Activated gamma-delta T cell treated with anti-CD3 and anti-CD28 coated beads, Interleukin-2, amount 50 U/mL, for 16 hours (primary cell): ENCODE measurements at places on chromosomes 7 and 10.

- DNase-seq = no peak
Observed at GRCh38 chr7:3297105-3297819, 3.8 kb upstream of the SDK1 start.

GRCh38 chr10:133127291-133128125 lies 32.5 kb upstream of the KNDC1 start:
- no peak for DNase-seq

DNA sequence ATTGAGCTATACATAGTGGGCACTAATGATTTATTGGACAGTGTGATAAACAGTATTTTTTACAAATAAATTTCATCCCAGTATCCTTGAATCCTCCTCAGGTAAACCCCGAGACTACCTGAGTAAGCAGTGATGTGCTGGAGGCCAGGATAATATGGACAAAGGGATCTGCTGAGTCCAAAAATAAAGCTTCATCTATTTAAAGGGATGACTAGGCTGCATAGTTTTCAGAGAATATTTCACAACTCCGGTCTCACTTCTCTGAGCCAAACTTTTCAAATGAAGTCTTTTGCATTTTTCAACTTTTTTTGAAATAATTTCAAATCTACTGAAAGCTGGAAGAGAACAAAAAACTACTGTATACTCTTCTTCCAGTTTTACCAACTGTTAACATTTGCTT lies 2.5 kb downstream of the ACTR3B start:
- DNase-seq = no peak

DNA sequence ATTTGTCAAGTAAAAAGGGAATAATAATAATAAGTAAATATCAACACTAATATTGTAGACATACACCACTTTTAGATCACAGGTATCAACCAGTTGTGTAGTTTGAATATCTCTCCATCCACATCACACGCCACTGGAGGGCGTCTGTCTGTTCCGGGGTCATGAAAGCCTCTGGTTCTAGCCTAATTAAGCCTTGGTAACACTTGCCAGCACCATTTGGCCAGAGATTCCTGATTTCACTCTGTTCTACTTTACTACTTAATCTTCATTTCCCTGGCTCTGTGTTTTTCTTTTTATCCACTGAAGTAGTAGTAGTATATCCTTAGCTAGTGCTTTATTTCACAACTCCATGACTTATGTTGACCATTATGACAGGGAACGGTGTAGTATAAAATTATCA lies 285.6 kb upstream of the POM121L12 start:
- no peak for DNase-seq

DNA sequence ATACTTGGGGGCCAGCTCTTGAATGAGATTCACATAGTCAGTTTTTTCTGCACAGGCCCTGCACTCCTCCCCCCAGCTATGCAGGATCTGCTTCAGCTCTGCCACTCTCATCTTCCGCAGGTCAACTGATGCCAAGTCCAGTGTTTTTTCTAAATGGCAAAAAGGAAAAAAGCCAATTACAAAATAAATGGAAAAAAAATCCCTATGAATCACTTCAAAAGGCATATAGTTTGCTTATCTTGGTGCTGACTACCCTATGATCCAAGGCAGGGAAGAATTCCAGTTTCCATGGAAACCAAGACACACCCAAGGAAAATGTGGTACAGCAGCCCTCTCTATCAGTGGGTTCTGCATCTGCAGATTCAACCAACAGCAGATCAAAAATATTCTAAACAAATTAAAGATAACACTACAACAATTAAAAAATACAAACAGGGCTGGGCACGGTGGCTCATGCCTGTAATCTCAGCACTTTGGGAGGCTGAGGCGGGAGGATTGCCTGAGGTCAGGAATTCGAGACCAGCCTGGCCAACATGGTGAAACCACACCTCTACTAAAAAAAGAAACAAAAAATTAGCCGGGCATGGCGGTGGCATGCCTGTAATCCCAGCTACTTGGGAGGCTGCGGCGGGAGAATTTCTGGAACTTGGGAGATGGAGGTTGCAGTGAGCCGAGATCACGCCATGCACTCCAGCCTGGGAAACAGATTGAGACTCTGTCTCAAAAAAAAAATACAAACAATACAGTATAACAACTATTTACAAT lies 17.6 kb downstream of the CDNF start:
- no peak for DNase-seq

- DNase-seq = no peak
Observed at GRCh38 chr10:38072552-38072951, 21.6 kb upstream of the ZNF37A start.

GRCh38 chr10:1516492-1517165 lies 220.7 kb downstream of the ADARB2 start:
- no peak for DNase-seq

DNA sequence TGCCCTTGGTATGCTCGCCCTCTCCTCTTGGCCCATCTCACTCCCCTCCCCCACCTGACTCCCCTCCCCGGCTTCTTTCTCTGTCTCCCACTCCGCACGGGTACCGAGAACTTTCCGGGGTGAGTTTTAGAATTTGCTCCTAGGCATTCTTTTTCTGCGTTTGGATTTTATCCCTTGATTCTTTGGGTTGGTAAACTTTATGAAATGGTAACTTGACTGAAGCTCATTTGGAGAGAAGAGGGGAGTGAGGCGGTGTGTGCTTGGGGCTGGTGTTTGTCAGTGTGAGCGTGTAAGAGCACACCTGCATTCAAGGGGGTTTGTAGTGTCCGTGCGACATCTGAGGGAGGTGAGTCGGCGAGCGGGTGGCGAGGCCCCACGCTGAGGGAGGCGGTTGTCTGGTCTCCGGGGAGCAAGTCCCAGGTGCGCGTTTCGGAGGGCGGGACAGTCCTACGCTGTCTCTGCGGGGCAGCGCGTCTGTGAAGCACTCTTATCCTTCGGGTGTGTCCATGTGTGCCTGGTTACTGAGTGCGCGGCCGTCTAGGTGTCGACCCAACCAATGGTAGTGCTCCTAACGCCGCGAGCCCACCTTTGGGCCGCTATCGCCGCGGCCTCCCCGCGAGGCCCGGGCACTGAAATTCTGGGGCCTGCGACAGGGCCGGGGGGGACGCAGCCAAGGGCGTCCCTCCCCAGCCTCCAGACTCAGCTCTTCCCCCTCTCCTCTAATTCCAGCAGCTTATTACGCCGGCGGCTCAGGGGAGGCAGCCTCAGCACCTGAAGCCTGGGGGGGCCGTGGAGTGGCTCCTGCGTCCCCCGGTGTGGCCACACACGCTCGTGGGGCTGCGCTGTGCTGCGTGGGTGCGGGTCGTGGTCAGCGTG lies 2.6 kb upstream of the ZNF503 start:
- DNase-seq = no peak

GRCh38 chr7:117269886-117270285 lies 53.0 kb downstream of the WNT2 start:
- no peak for DNase-seq

DNA sequence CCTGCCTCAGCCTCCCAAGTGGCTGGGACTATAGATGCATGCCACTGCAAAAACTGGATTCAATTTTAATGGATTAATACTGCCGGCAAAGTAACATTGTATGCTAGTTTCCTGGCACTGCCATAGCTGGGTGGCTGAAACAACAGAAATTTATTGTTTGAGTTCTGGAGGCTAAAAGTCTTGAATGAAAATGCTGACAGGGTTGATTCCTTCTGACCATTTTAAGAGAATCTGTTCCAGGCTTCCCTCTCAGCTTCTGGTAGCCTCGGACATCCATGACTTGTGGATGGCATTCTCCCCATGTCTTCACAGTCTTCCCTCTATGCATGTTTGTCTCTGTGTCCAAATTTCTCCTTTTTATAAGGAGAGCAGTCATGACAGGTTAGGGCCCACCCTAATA lies 87.3 kb upstream of the ARID5B start:
- DNase-seq = no peak

DNA sequence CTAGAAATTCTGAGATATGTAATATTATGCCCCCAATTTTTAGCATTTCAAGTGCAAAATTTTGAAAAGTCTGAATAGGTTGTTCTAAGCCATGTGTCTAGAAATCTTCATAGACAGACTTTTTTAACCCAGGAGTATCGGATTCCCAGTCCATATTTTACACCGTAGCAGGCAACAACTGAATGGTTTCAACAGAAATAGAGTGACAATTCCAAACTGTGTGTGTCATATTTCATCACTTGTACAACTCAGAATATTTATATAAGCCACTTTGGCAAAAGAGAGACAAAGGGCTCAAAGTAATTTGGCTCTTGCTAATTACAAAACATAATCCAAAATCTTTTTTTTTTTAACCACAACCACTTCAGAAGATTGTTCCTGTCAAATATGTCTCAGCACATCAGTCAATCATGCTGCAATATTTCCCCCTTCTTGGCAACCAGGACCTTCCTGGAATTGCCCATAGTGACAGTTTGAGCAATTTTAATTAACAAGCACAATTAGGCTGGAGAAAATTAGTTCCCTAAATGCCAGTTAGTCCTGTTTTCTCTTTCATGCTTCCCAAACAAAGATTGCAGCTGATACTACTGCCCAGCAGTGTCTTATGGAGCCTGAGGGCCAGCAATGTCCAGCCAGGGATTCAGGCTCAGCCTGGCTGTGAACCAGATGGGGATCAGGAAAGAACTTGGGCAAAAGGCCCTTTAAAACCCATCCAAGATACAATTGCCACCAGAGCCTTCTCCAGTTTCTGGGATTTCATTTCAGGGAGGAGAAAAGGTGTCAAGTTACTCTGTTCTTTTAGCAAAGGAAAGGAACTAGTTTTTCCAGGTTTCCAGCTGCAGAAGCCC lies 533.3 kb upstream of the GHITM start:
- no peak for DNase-seq

DNA sequence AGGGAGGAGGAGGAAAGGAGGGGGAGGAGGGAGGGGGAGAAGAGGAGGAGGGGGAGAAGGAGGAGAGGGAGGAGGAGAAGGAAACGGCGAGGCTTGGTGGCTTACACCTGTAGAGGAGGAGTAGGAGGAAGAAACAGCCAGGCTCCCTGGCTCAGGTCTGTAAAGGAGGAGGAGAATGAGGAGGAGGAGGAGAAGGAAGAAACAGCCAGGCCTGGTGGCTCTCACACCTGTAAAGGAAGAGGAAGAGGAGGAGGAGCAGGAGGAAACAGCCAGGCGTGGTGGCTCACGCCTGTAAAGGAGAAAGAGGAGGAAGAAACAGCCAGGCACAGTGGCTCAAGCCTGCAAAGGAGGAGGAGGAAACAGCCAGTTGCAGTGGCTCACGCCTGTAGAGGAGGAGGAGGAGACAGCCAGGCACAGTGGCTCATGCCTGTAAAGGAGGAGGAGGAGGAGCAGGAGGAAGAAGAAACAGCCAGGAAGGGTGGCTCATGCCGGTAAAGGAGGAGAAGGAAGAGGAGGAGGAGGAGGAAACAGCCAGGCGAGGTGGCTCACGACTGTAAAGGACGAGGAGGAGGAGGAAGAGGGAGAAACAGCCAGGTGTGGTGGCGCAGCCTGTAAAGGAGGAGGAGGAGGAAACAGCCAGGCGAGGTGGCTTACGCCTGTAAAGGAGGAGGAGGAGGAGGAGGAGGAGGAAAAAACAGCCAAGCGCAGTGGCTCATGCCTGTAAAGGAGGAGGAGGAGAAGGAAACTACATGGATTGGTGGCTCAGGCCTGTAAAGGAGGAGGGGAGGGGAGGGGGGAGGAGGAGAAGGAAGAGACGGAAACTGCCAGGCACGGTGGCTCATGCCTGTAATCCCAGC lies 14.9 kb upstream of the CRCP start:
- no peak for DNase-seq
